ENCODE measurements at places on chromosomes 2 and 18.

DNA sequence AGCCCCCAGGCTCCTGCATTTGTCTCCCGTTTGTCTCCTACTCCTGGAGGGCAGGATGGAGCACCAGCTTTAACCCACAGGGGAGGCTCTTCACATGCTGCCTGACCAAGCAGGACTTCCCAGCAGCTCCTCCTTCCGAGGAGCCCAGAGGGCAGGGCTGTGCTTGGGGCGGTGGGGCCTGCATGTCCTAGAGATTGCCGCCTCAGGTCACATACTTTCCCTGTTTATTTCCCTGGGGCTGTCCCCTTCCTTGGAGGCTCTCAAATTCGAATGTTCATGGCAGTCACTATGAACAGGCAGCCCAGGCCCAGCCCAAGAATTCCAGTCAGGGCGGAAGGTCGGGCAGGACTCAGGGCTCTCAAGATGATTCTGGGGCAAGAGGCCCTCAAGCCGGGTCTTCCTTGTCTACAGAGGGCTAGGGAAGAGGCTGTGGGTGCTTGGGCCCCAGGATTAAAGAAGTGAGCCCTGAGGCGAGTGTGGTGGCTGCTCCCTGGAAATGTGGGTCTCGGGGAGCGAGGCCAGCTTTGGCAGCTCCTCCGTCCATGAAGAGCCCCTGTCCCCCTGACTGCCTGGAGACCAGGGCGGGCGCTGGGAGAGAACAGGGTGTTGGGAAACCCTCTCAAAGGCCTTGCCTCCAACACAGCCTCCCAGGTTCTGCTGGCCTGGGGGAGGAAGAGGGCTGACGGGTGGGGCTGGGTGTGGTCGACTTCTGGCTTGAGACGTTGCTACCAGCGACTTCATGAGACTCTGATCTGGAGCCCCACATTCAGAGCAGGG lies 48.9 kb upstream of the HPCAL1 start:
- peak; percentile 18 for DNase-seq

DNA sequence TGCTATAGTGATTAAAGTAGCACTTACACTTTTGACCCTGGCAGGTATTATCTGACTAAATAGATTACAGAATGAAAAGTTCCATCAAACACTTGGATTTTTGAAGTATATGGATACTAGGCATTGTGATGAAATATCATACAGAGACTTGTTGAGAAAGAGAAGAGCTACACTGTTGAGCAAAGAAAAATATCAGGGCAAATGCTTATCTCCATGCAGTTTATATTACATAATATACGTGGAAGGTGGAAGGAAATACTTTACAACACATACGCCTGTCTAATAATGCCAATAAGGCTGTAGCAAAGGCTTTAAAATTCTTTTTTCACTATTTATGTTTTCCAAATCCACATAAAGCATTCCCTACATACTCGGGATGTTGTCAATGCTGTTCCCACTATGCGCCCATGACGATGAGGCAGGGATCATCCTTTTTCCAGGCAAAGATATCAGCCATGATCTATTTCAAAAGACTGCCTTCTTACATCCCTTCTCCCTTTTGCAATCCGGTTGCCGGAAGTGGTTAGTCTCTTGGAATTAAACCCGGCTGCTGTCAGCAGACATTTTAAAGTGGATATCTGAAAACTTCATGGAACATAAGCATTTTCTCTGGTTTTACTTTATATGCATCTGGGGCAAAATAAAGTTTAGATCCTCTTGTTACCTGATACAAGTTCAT lies 92.6 kb upstream of the ITGA4 start:
- DNase-seq, result peak; percentile 11

- DNase-seq, result no peak
Measured at GRCh38 chr2:44772131-44772530, 169.4 kb upstream of the SIX3 start.

- DNase-seq, result no peak
Measured at GRCh38 chr2:204353823-204354222, 191.5 kb upstream of the PARD3B start.

DNA sequence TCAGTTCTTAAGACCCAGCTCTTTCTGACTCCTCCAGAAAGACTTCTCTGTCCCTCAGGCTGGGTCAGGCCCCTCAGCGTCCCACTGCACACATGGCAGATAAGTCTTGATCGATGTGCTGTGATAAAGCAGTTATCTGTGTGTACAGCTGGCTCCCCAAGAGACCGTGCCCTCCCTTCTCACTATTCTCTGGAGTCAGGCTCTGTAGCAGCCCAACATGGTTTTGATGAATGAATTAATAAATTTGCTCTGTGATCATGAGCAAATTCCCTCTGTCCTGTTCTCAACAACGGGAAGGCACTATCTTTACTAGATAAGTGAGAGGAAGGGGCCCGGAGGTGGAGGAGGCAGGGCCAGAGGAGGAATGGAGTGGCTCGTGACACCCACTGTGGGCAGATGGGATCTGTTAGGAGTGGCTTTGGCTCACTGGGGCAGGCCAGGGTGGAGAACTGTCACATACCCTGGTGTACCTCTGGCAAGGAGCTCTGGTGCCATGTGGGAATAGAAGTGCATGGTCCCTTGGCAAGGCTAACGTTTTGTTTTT lies 48.3 kb downstream of the ZFP36L2 start:
- no peak for DNase-seq

DNA sequence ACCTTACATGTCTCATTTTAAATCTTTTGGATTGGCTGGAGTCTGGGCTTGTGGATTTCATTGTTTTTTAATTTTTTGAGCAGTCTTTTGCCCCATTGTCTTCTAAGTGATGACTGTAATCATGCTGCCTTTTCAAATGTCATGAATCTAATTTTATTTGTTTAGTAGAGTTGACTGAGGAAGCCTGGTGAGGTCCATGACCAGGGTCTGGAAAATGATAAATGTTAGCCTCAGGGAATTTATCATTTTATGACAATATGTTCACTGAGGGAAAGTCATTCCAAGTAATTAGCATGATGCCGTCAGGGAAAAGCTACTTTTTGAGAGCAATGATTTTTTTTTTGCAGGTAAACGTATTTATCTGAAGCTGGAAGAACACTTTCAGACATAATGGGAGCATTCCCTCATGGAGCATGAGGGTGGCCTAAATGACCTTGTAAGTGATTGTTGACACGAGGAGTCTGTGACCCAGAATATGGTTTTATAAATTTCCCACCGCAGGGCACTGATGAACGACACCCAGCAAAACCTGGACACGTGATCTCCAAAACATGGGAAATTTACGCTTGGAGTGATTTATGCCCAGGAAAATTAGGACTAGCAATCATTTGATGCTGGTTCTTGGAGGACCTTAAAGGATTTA lies 155.3 kb upstream of the NABP1 start:
- DNase-seq, result no peak

GRCh38 chr2:74383254-74383653 lies 3.1 kb upstream of the DCTN1 start:
- no peak for DNase-seq

GRCh38 chr2:207812726-207813080 lies 43.0 kb upstream of the FZD5 start:
- DNase-seq, result no peak

DNA sequence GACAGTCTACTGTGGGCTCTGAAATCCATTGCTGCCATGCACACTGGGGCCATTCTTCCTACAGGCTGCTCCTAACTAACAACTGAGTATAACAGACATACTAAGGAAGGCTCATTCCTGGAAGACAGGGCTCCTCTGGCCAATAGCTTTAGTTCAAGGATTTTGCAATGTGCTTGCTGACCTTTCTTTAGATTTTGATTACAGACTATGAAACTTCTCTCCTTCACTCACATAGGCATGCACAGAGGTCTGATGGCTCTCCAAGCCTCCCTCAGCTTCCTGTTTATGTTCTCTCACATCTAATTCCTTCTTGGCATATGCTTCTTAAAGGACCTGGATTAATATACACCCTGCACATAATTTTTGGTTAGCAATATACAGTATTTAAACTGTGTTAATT lies 34.4 kb upstream of the ROCK1 start:
- DNase-seq, result no peak

DNA sequence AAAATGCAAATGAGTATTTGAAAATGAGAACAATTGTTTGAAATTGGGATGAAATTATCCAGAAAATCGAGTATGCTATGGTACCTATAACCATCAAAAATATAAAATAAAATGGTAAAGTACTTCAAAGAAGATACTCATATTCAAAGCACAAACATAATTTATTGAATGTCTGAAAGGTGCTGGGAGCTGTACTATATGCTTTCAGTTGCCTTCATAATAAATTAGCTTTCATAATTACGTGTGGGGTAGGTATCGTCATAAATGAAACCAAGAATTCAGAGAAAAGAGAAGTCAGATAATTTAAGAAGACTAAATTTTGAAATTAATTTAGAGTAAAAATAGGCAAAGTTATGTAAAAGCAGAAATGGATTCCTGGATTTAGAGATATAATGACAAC lies 721.9 kb upstream of the ACVR2A start:
- DNase-seq, result no peak

GRCh38 chr2:88874063-88874657 lies 182.7 kb downstream of the RPIA start:
- peak; percentile 89 for DNase-seq

DNA sequence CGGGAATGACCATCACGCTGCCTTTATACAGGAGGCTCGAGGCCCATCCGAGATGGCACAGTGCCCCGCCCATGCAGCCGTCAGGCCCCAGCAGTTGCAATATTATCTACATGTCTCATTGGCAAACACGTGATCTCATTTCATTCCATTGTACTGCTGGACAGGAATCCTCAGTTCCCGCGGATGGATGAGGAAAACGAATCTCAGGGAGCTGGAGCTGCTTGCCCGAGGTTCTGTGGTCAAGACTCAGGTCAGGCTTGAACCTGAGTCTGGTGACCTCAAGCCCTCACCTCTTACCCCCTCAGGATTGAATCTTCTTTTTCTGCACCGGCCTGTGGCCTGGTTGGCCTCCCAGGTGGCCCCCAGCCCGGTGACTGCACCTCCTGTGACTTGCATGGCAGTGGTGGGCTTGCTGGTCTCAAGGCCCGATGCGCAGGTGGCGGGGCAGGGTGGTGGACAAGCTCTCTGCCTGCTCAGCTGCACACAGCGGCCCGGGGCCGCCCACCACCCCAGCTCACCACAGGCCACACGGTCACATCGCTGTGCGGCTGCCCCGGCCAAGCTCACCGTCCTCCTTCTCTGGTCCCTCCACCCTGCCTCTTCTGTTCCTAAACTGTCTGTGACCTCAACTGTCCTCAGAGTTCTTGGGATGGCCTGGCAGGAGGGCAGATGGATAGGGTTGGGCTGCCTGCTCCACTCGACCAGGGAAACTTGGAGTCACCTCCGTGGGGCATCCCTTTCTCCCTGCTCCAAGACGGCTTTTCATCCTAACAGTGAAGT lies 52.0 kb upstream of the HS6ST1 start:
- no peak for DNase-seq

DNA sequence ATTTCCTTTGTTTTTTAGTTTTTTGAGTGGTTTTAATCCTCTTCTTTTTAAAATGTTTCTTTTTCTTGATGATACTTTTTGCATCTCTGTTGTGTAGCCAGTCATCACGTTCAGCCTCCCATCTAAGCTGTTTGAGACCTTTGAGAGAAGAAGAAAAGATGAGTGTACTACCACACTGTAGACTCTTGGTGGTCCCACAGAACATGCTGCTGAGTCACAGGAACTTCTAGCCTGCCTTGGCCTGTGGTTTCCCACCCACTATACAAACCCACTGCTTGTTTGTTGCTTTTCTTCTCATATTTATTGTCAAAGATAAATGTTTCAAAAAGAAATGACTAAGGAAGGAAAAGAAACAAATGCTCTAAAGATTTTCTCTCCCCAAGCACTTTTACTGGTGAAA lies 5.5 kb downstream of the CEBPZOS start:
- DNase-seq, result no peak

DNA sequence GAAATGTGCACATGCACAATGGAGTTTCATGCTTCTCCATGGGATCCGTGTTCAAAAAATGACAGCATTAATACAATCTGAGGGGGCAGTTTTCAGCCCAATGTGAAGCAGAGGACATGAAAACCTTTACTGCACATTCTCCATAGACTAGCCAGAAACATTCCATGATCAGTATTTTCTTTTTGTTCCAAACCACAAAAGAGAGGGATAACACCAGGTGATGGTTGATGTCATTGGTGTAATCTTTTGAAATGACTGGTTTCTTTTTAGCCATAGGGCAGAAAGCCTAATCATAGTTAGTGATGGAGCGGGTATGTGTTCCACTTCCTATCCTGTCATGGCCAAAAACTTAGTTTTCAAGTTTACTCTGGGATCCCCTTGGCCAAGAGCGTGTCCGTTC lies 1.8 kb upstream of the KYNU start:
- peak; percentile 39 for DNase-seq
